ENCODE measurements at places on chromosomes 1 and 21.

GRCh38 chr1:84360316-84360715, 38.0 kb upstream of the DNASE2B start:
- no peak for DNase-seq

DNA sequence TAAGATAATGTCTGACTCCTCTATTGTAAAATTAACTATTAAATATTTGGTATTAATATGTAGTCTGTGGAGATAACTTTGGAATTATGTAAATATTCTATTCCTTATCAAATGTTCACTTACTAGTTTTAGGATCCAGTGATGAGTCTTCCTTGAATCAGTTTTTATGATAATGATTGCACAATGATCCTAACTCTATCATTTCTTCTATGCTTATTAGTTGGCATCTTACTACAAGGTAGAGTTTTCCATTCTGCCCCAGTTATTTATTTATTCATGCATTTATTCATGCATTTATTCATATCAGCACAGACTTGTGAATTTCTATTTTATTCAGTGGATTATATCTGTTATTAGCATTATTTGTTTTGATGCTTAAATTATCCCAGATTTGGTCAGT, 7.4 kb upstream of the MGST3 start:
- no peak for DNase-seq

GRCh38 chr1:227451954-227452353, 111.4 kb upstream of the ZNF678 start:
- no peak for DNase-seq

- DNase-seq: no peak
Measured at GRCh38 chr1:173043253-173043652, 7.5 kb downstream of the TNFSF18 start.

DNA sequence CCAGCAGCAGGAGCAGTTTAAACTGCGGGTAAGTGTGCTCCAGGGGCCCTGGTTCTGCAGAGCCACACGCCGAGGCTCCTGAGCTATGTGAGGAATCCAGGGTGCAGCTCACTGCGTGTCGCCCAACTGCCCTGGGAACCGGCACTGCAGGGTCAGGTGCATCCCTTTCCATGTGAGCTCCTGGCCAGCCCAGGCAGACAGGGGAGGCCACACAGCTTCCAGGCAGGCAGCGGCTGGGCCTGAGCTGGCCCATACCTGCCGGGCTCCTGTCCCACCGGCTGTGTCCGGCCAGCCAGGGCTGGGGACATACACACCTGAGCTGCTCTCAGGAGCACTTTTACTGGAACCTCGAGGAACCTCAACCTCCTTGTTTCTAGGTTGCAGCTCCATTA, 18.6 kb upstream of the COL18A1 start:
- no peak for DNase-seq

- DNase-seq: no peak
Measured at GRCh38 chr1:147651466-147651865, 18.9 kb downstream of the ACP6 start.

- DNase-seq: no peak
Measured at GRCh38 chr1:89472886-89473417, 51.7 kb upstream of the LRRC8B start.

DNA sequence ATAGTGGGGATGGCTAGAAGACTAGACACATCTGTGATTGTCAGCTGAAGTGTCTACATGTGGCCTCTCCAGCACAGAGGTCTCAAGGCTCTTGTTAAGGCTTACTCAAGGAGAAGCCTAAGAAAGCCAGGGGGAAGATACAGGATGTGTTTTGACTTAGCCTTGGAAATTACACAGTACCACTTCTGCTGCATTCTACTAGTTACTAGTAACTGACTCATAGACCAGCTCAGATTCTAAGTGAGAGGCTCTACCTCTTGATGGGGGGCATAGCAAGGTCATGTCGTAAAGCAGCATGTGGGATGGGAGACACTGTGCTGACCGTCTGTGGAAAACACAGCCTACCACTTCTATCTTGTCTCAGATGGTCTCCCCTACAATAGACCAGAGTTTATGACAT, 99.5 kb downstream of the UBE2U start:
- no peak for DNase-seq

GRCh38 chr1:62425041-62425440, 11.8 kb upstream of the USP1 start:
- DNase-seq: no peak

- DNase-seq: no peak
Measured at GRCh38 chr1:110876748-110877341, 3.9 kb downstream of the CD53 start.

GRCh38 chr1:161379071-161379470, 11.4 kb upstream of the CFAP126 start:
- DNase-seq: no peak

DNA sequence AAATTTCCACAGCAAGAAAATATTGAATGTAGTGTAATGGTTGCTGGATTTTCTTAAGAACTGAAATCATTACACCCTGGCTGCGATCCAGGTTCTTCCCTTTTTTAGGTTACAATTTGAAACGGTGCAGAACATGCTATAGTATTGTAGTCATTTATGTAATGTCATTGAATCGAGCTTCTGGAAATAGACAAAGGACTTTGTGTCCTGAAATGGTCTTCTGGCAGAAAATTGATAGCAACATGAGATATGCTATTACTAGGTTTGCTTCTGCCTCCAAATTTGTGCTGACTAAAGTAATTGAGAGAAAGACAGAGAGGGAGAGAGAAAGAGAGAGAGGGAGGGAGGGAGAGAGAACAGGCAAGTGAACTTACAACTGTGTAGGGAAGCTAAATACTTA, 146.2 kb upstream of the NFIA start:
- no peak for DNase-seq

GRCh38 chr1:84353695-84354094, 44.6 kb upstream of the DNASE2B start:
- no peak for DNase-seq

DNA sequence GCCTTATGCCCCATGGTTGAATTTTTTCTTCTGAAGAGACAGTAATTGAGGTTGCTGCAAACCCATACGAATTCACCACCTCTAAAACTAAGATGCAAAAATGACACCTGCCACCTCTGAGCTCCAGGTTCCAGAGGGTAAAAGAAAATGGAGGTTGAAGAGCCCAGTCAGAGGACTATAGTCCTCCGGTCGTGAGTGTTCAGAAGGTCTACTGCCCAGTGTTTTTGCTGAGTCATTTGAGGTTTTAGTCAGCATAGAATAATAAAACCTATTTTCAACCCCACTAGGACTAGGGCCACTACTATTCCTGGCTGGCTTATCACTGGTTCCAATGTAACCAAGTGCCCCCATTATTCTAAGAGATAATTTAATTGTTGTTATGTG, 12.9 kb upstream of the SLAMF7 start:
- no peak for DNase-seq

DNA sequence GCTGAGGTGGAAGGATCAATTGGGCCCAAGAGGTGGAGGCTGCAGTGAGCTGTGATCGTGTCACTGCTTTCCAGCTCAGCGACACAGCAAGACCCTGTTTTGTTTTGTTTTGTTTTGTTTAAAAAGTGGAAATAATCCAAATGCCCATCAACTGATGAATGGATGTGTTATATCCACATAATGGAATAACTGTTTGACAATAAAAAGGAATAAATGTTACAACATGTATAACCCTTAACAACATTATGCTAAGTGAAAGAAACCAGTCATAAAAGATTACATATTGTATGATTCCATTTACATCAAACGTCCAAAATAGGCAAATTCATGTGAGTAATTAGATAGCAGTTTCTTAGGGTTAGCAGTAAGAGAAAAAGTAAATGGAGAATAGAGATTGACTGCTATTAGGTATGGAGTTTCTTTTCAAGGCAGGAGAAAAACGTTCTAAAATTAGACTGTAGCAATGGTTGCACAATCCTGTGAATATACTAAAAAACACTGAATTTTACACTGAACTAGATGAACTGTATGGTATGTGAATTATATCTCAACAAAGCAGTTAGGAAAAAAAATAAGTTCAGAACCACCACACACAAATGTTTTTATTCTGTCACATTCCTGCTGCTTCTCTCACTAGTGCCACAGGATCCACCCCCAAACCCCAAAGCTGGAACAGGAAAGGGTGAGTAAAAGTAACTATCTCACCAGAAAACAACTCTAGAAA, 15.7 kb downstream of the FOXJ3 start:
- no peak for DNase-seq

DNA sequence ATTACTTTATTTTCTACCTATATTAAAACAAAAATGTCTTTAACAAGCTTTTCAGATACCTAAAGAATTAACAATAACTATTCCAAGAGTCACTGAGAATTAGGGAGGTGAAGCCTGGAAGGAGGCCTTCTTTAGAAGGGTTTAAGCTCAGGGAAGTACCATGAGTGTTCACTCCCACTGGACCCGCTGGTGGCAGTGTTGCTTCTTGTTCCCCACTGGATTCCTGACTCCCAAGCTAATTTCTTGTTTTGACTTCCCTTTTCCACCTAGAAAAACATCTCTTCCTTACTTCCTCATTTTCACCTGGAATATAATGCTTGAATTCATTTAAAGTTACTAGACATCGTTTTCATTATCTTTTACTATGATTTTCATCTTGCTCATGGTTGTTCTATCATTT, 264.2 kb downstream of the HMCN1 start:
- no peak for DNase-seq

GRCh38 chr1:69991644-69992043, 213.7 kb downstream of the LRRC40 start:
- DNase-seq: no peak

- DNase-seq: no peak
Measured at GRCh38 chr1:229249854-229250644, 20.9 kb upstream of the RAB4A start.

- DNase-seq: no peak
Measured at GRCh38 chr21:32372755-32373154, 20.1 kb downstream of the URB1 start.

DNA sequence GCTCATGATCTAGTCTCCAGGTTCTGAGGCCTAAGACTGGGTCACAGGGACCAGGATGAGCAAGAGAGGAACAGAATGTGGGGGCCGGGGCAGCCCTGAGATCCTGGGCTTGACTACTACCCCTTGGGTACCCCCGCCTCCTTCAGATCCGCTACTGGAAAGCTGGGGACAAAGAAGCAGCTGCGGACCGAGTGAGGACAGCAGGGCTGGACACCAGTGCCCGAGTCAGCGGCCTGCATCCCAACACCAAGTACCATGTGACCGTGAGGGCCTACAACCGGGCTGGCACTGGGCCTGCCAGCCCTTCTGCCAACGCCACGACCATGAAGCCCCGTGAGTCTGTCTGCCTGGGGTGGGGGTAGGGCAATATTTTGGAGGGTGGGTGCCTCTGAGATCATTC, 12.5 kb downstream of the TMEM81 start:
- no peak for DNase-seq

DNA sequence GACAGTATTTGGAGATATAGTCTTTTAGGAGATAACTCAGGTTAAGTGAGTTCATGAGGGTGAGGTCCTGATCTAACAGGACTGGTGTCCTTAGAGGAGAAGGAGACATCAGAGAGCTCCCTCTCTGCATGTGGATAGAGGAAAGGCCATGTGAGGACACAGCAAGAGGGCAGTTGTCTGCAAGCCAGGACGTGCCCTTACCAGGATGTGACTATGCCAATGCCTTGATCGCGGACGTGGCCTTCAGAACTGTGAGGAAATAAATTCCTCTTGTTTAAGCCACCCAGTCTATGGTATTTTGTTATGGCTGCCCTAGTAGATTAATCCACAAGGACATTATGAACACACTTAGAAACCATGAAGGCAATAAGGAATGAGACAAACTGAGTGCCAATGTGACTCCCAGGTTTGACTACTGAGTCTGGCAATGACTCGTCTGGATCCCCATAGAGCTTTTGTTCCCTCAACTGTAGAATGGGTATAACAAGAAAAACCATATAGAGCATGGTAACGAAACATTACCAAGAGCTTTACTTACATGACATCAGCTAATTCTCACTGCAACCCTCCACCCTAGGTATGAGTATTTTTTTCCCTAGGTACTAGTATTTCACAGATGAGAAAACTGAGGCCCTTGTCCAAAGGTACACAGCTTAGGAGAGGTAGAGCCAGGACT, 6.5 kb downstream of the URB1 start:
- no peak for DNase-seq

DNA sequence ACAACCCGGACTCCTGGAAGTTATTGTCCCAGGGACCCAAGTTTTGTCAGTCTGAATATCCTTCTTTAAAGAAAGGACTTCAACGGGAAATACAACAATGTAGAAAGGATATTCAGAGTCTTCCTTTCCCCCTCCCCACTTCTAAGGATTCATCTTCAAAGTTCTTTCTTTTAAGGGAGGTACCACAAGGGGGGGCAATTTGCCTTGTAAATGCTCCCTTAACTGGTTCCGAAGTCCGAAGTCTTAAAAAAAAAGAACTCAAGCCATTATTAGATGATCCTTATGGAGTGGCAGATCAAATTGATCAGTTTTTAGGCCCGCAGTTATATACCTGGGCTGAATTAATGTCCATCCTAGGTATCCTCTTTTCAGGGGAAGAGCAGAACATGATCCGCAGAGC, 47.0 kb downstream of the SERINC2 start:
- DNase-seq: no peak

DNA sequence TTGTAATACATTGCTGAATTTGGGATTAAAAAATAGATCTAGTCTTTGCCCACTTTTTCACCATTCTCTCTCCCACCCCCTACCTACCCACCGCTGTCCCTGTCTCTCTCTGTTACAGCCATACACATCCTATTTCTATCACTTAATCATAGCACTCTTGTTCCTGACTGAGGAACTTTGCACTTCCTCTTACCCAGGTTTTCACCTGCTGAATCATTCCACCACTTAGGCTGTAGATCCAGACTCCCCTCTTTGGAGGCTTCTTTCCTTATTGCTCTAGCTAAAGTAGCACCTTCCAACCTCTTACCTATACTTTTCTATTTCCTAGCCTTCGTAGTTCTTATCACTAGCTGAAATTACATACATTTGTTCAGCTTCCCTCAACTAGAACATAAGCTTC, 59.6 kb downstream of the ATP6V1G3 start:
- DNase-seq: no peak

GRCh38 chr1:223328566-223328965, 35.4 kb downstream of the SUSD4 start:
- DNase-seq: no peak

DNA sequence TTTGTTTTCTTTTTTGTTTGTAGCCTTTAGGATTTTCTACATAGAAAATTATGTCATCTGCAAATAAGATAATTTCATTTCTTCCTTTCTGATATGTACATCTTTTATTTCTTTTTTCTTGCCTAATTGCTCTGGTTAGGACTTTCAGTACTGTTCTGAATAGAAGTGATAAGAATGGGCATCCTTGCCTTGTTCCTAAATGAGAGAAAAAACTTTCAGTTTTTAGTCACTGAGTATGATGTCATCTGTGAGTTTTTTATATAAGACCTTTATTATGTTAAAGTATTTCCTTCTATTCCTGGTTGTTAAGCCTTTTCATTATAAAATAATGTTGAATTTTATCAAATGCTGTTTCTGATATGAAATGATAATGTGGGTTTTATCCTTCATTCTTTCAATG, 76.0 kb upstream of the SLC35F3 start:
- DNase-seq: no peak

- no peak for DNase-seq
Measured at GRCh38 chr21:26732432-26733221, 112.6 kb downstream of the ADAMTS1 start.

GRCh38 chr1:33143176-33143575, 38.7 kb downstream of the TRIM62 start:
- no peak for DNase-seq

GRCh38 chr1:110626889-110627288, 20.7 kb upstream of the KCNA2 start:
- no peak for DNase-seq
